ENCODE measurements at places on chromosomes 12 and 14.

- no peak for DNase-seq
These were observed 27.2 kb upstream of the RESF1 start for GRCh38 chr12:31931796-31932715.

GRCh38 chr12:3165078-3165980, 88.2 kb downstream of the TSPAN9 start:
- no peak for DNase-seq

GRCh38 chr12:118611770-118612169, 235.4 kb downstream of the SUDS3 start:
- no peak for DNase-seq

GRCh38 chr12:6145564-6145963, 21.1 kb upstream of the VWF start:
- DNase-seq, result no peak

Data from left forelimb (tissue), 1 donor.